Stimulated activated CD8-positive, alpha-beta memory T cell treated with anti-CD3 and anti-CD28 coated beads, Interleukin-4, amount 100 ng/mL, for 1 hour (primary cell): ENCODE measurements at places on chromosomes 5 and 9.

DNA sequence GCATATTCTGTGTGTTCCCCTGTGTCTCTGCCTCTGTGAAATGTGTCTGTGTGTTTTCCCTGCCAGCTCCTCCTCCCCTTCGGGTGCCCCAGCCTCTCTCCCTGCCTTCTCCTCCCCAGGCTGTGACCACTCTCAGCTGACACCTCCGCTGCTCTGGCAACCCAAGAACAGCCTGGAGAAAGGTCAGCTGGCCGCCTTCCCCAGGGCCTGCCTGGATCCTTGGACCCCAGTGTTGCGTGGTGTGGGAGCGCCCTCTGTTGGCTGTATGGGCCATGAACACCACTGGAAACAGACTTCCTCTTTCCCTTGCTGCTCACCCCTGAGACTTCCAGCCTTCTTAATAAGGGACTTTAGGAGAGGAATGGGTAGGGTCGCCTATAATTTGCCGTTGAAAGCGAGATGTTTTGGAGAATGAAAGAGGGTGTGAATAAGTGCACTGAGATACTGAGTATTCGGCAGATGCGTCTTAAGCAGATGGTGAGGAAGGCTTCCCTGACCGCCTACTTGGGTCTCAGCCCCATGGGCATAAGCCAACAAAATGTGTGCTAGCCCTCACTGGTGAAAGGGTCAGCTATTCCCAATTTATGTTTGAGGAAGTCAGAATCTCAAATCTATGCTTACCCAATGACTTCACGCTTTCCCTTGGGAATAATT is 114.9 kb upstream of the TRIM32 start:
- no peak for DNase-seq

DNA sequence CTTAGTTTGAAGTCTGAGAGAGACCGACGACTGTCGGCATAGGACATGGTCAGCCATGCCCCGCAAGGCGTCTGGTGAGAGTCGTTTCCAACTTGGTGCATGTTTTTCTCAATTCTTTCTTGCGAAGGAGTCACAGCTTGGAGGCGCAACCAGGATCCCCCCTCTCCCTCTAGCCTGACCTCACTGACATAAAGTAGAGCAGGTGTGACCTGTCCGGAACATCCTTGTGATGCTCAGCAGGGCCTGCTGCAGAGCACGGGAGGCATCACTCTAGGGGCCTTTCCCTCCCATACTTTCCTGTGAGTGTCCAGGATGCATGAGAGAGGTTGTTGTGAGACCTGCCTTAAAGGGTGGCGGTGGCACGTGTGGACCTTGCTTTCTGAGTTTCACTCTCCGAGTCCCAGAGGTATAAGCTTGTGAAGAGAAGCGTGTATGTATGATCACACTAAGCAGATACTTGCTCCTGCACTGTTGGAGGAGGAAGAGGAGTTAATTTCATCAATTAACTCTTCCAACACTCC is 5.0 kb downstream of the TENT4A start:
- no peak for DNase-seq

GRCh38 chr5:89351222-89351621 is 468.2 kb upstream of the MEF2C start:
- no peak for DNase-seq

DNA sequence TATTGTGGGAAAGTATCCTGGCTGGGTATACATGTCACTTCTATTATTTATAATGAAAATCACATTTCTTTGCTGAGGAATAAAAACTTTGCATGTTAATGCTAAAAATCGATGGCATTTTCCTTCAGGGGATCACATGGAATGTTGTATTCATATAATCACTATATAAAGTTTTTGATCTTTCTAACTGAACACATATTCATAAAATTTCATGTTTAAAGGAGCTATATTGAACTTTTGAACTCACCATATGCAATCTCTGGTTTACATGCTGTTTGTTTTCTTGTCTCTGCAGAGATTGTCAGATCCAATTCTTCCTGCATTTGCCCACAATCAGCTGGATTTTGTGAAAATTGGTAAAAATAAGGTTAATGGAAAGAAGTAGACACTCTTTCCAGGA is 33.4 kb upstream of the TRAF1 start:
- no peak for DNase-seq

GRCh38 chr5:137668637-137669036 is 67.3 kb downstream of the KLHL3 start:
- DNase-seq: no peak

GRCh38 chr9:68714416-68715180 is 9.6 kb downstream of the PIP5K1B start:
- DNase-seq: no peak

DNA sequence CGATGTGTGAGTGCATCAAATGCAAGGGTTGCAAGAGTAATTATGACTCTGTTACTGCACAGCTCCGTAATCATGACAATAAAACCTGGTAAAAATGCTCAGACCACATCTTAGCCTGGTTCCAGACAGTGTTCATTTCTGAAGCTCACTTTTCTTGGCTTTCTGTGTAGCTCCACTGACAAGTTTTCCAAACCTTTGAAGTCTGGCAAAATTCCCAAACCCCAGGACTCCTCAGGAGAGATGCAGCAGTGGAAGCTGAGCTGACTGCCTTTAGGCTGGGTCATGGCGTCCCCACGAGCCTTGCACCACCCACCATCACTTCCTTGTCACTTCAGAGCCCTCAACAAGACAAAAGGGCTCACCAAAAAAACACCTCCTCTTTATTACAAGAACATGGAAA is 131.6 kb upstream of the TAS2R1 start:
- no peak for DNase-seq

DNA sequence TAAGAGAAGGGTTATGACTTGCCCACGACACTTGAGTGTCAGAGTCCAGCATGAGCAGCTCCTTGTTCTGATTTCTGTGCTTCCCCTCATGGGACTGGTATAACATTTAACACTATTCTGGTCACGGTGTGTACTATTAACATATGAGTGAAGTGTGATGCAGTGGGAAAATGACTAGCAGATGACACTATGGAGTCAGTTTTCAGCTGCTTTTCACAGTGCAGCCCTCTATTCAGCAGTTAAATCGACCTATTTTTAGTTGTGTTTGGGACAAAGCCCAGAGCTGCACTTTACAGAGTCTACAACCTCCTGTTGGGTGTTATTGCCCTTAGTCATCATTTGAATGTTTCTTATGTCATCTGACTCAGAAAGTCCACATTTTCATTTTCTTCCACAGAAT is 59.1 kb downstream of the CHSY3 start:
- no peak for DNase-seq

DNA sequence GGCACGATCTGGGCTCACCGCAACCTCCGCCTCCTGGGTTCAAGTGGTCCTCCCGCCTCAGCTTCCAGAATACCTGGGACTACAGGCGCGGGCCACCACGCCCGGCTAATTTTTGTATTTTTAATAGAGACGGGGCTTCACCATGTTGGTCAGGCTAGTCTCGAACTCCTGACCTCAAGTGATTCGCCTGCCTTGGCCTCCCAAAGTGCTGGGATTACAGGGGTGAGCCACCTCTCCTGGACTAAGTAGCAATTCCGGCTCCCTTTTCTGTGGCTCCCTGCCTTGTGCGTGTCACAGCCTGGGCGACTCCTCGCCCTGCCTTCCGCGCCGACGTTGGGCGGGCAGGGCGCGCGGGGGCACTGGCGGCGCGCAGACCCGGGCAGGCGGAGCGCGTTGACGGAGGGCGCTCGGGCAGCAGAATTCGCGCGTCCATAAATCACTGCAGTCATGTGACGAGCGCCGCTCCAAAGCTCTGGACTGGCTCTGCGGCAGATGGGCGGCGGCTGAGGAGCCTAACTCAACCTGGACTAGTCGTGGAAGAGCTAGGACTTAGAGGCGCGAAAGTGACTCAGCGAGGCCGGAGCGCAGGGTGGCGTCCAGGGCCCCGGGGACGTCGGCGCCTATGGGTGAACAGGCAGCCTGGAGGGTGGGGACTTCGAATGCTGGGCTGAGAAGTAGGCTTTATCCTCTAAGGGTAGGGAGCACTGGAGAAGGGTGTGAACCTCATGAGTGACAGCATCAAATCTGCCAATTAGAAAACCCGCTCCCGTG is 1.4 kb upstream of the CIZ1 start:
- DNase-seq: peak; percentile 18

DNA sequence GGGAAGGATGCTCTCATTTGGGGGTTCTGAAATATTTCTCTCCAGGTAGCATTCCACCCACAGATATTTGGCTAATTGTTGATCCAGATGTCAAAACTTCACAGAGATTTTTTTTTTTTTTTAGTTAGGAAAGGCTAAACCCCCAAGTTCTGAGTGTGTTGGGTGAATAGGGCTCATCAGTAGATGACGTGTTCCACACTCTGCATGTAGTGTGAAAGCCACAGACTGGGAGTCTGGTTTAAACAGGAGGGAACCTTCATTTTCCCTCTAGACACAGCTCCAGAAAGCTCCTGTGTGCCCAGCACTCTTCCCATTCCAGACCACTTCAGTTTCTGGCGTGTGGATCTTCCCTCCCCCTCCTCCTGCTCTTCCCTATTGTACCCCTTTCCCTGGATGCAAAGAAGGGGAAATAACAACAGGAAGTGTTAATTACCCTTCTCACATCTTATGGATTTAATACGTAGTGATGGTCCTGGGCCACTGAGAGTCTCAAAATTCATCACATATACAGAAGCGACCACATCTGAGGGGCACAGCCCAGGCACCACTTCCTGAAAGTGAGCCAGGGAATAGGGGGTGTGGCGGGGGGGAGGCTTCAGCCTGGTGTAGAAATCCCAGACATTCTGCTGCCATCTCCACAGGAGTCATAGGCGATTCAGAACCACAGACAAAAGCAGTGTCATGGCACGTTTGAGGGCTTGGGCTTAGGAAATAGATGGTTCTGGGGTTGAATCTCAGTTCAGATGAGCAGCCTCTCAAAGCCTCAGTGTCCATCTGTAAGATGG is 65.1 kb downstream of the DAP start:
- DNase-seq: no peak

- no peak for DNase-seq
Observed at GRCh38 chr5:19855031-19855430, 133.0 kb downstream of the CDH18 start.

DNA sequence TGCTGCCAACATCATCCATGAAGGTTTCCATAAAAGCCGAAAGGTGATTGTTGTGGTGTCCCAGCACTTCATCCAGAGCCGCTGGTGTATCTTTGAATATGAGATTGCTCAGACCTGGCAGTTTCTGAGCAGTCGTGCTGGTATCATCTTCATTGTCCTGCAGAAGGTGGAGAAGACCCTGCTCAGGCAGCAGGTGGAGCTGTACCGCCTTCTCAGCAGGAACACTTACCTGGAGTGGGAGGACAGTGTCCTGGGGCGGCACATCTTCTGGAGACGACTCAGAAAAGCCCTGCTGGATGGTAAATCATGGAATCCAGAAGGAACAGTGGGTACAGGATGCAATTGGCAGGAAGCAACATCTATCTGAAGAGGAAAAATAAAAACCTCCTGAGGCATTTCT is 10.1 kb downstream of the TLR4 start:
- no peak for DNase-seq

GRCh38 chr9:106025453-106025852 is 331.1 kb downstream of the TMEM38B start:
- DNase-seq: no peak

- DNase-seq: no peak
Observed at GRCh38 chr5:172858511-172858989, 24.5 kb downstream of the ERGIC1 start.

- DNase-seq: no peak
Observed at GRCh38 chr5:113128082-113128481, 151.5 kb downstream of the DCP2 start.

DNA sequence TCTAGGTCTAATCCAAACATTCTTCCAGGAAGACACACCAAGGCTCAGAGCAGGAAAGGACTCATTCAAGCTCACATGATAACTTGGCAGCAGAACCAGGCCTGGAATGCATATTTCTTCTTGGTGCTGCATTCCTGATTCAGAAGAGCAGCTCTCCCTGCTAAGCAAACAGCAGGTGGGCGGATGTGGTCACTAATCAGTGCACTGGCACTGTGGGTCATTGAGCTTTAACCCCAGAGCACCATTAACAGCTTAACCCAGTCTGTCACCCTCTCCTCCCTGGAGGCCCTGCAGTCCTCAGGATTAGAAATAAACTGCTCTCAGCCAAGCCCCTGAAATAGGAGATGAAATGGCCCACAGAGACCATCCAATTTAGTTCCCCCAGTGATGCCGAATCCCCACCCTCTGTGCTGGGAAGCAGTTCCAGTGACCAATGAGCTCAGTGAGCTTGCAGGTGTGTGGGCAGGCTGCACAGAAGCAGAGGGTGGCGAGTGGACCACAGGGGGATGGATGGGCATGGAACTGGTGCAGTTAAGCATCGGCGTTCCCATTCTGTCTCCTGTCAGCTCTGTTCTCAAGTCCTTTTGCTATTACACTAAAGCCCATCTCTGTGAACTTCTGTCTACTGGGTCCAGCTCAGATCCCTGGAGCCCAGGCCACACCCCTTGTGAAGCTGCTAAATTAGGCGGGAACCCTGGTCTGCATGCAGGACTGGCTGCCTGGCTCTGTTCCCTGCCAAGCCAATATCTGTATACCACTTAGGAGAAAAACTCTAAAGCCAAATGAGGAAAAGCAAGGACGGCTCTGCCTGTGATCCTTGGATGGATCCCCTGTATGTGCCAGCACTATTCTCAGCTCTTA is 16.6 kb upstream of the MEGF9 start:
- no peak for DNase-seq

GRCh38 chr5:134184155-134185135 is 7.7 kb upstream of the SKP1 start:
- DNase-seq: peak; percentile 53

GRCh38 chr9:129968690-129969485 is 74.1 kb downstream of the FNBP1 start:
- DNase-seq: no peak

DNA sequence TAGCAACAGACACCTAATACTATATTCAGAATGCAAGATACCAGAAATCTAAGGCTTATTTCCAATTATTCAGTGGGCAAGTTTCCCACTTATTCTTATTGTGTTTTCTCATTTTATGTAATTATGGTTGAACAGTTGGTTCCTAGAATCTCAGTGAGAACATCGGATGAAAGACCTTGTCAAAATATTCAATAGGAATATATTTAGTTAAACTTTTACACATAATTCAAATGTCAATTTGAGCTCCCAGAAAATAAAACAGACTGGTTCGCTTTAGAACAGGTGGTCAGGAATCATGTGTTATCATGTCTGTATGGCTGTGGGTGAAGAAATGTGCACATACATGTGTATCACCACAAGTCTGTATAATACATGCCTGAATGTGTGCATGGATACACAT is 447.8 kb downstream of the MED10 start:
- DNase-seq: no peak

DNA sequence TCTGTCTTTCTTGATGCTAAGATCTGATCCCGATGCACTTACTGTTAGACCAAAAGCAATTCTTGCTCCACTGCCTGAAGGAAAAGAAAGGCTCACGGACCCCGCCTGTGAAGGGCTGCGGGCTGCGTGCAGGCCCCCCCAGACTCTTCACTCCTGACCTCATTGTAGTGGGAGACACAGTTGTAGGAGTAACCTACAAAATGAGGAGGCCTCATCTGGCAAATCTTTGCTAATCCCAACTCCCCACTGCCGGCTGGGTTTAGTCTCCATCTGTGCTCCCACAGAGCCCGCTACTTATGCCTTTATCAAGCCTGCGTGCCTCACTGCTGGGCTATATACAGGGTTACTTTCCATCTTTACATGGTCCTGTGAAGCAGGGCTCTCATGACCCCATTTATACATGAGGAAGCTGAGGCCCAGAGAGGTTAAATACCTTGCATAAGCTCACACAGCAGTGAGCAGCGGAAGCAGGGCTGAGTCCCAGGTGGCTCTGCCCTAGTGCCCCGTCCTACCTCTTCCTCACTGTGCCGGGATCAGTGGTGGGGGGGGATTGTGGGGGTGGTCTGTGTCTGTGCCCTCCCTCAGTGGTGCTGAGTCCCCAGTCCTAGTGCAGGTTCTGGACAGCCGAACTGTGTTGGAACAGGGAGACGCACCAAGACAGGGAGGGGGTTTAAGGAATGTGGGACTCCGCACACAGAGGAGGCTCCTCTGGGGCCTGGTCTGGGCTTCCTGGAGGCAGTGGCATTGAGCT is 43.9 kb upstream of the RNF130 start:
- DNase-seq: no peak
